Activated CD8-positive, alpha-beta memory T cell treated with anti-CD3 and anti-CD28 coated beads for 1 hour (primary cell): ENCODE measurements at places on chromosomes 5 and 9.

DNA sequence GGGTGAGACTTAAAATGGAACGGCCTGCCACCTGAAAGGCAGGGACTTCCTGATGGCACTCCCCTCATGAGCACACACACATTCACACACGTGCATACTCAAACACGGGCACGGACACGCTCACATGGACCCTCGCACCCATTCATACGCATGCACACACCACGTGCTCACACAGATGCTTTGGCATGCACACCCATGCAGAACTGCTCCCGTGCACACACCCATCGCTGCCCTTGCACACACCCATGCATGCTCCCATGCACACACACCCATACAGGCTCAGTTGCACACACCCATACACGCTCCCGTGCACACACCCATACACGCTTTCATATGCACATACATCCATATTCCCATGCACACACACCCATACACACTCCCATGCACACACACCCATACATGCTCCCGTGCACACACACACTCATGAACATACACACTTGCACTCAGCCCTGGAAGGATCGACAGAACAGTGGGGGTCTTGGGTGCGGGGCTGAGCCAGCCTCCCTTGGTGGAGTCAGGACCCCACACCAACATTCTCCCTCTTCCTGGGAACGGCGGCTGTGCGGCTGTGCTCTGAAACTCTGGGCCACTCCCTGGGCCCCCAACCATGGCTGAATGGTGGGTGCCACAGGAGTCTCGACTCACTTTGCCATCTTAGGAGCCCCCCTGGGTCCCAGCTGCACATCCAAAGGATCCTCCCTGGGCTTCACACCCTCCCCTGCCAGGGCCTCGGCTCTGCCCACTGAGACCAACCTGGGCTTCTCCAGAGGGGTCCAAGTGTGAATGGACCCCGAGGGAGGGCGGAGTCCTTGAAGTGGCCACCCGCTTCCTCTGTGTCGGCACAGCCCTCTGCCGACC is 115.2 kb downstream of the RXRA start:
- no peak for DNase-seq

- DNase-seq: no peak
These were observed 550.1 kb upstream of the CDH18 start for GRCh38 chr5:20537911-20538703.

DNA sequence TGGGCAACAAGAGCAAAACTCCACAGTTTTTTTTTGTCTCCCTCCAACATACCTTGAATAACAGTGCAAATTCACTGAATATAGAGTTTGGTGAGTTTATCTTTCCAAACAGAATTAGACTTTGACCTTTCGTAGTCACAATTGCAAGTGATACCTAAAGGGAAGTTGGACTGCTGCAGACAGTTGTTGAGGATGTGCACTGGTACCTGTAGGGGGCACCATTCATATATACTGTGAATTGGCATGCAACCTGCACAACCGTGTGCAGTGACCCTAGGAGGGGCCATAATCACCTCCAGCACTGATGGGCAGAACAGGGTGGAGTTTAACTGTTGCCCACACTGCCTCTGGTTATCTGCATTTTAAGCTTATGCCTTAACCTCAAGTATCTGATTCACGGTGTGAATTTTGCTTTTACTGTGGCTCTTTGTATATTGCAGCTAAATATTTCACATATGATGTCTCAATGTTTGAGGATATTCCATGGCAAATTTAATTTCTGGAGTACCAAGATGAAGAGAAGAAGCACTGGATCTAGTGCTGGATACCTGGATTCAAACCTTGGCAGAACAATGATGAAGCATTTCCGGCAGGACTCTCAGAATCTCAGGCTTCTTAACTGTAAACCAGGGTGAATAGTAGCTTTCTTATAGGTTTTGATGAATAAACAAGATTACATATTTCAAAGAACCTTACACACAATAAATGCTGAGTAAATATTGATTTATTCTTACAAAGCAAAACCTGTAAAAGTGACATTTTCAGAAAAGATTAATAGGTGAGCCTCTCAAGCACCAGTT is 144.3 kb downstream of the ACTBL2 start:
- DNase-seq: no peak

DNA sequence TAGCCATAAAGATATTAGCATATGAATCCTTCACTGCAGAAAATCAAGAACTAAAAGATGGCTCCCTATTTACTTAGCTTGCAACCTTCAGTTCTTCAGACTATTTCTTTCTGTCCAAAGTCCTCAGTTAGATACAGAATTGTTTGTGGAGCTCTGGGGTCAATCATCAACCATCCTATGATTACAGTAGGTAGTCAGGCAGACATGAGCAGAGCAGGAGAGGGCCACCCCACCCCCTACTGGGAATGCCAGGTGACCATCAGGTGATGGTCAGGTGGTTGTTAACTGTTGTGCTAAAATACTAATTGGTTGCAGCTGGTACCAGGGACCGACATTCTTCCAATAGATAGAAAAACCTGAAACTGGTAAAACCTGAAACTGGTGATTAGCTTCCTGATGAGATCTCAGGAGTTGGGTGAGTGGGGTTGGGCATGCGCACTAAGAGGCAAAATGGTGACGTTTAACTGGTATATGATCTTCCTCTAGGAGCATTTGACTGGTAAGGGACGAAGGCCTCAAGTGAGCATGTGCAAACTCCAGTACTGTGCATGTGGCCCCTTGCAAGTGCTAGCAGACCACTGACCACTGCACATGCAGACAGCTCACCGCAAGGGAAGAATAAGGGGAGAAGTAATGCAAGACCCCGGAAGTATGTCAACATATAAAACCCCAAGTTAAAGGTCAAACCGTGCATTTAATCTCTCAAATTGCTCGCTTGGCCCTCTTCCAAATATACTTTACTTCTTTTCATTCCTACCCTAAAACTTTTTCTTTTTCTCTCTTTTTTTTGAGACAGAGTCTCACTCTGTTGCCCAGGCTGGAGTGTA is 13.6 kb downstream of the C9orf57 start:
- no peak for DNase-seq

DNA sequence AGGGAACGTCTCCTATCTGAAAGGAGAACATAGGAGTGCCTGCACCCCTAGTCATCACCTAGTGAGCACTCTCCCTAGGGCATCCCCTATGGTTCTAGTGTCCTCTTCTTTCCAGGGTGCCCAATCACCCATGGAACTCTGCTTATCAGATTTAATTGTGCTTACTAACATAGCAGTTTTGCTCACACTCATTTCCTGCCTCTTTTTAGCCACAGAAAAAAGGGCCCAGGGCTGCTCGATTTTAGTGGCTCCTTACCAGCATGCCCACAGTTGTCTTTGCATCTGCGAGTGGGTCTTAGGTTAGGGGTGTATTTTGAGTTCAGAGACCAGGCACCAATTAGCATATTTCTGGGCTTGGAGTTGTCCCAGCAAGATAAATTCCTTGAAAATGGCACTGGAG is 1110.2 kb downstream of the TAF11L14 start:
- DNase-seq: no peak

- no peak for DNase-seq
These were observed 175.3 kb downstream of the SLF1 start for GRCh38 chr5:94793816-94794198.
